Effector memory CD8-positive, alpha-beta T cell (primary cell): ENCODE measurements at places on chromosomes 6 and 20.
A peak's percentile ranks its signal among the peaks of the same experiment; 100 is the strongest.

- DNase-seq, result no peak
These were observed 12.9 kb downstream of the TGM2 start for GRCh38 chr20:38152175-38152620.

- DNase-seq, result no peak
These were observed 1.9 kb downstream of the PPP1R18 start for GRCh38 chr6:30684386-30685156.

- no peak for DNase-seq
These were observed 37.5 kb downstream of the SNX9 start for GRCh38 chr6:157860505-157860991.

DNA sequence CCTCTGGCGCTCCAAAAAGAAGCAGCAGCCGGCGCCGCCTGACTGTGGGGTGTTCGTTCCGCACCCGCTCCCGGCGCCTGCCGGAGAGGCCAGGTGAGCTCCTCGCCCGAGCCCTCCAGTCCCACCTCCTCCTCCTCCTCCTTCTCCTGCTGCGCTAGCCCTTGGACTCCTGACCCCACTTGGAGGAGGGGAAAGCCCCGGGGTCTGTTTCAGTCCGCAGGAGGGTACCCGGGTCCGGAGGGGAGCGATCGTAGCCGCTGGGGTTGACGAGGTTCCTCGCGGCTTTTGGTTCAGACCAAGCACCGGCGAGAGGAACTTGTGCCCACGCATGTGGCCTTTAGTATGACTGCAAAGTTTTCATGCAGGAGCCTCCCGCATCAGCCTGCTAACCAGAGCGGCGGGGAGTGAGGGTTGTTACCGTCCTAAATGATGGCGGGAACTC, 493 bp downstream of the CRYBG1 start:
- DNase-seq, result peak; percentile 5

- DNase-seq, result no peak
These were observed 197.6 kb downstream of the DTNBP1 start for GRCh38 chr6:15465212-15465611.

- no peak for DNase-seq
These were observed 13.3 kb upstream of the SOX12 start for GRCh38 chr20:312067-312466.

DNA sequence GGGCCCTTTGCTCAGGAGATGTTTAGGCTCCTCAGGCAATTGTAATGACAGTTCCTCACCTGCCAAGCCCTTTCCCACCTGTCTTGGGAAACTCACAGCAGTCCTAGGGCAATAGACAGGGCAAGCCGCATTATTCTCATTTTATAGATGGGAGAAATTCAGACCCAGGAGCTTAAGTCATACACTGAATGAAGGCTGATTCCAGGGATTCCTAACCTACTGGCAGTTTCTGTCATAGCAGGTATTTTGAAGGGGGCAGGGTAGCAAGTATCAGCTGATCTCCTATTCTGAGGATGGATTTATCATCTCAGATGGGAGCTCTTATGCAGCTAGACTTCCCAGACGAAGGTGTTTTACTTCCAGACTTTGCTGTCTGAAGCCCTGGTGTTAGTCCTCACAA, 61.4 kb upstream of the MYL9 start:
- no peak for DNase-seq
